ENCODE measurements at places on chromosomes 3 and 15. TPM values are rescaled to one million over a fixed set of nuclear protein-coding genes. Genes with fewer than 3 reads are reported as not detected.

The ROBO2 gene
- total RNA-seq, result 42.3 TPM

The DUOXA2 gene
- not detected for total RNA-seq

The GPR149 gene
- not detected for total RNA-seq

The GOLGA6A gene
- total RNA-seq, result 0.89 TPM

- no peak for DNase-seq
Observed at GRCh38 chr3:151916781-151917180, 43.3 kb downstream of the SUCNR1 start.

DNA sequence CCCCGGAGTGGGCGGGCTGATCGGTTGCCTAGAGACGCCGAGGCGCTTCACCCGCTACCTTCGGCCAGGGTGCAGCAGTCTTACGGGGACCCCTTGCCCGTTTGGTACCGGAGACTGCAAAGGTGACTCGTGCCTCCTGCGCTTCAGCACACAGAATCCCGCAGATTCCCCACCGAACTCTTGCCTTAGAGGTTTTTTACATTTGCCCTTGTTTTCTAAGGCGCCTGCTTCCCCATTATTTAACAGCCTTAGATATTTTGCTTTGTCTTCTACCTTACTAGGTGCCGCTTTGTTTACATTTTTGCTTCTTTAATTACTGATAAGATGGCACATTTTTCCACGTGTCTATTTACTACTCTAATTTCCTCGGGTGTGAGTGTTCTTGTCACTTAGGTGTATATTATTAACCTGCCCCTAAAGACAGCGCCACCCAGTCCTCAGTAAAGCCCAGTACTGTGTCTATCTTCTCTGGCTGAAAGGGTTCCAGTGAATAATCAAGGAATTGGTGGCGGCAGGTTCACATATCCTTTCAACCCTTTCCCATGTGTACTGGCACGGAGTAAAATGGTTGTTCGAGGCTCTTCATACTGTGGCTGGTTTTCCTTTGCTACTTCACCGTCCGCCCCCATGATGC lies 573 bp upstream of the CEP152 start:
- no peak for DNase-seq

GRCh38 chr3:129248286-129248979 lies 973 bp upstream of the COPG1 start:
- DNase-seq, result no peak

- DNase-seq, result no peak
Observed at GRCh38 chr3:16304061-16305010, 39.3 kb downstream of the OXNAD1 start.
